Pancreas (tissue), 10 donors: ENCODE measurements at places on chromosomes 7 and 10. TPM values are rescaled to one million over a fixed set of nuclear protein-coding genes. Genes with fewer than 3 reads are reported as not detected.
A peak's percentile ranks its signal among the peaks of the same experiment; 100 is the strongest.

GRCh38 chr7:143503261-143503660 is 25.6 kb downstream of the TAS2R41 start:
- H3K27ac ChIP-seq: no peak overlapping the region
- H3K27me3 ChIP-seq: no peaks in the 10 kb centered on the region
- H3K4me1 ChIP-seq: no peaks in the 10 kb centered on the region
- H3K36me3 ChIP-seq: no peaks in the 10 kb centered on the region
- no peak overlapping the region for H3K4me3 ChIP-seq
- DNase-seq: no peak

- no peak for DNase-seq
- H3K27ac ChIP-seq: no peak overlapping the region
These were observed 31.1 kb downstream of the PCGF5 start for GRCh38 chr10:91251430-91252056.

DNA sequence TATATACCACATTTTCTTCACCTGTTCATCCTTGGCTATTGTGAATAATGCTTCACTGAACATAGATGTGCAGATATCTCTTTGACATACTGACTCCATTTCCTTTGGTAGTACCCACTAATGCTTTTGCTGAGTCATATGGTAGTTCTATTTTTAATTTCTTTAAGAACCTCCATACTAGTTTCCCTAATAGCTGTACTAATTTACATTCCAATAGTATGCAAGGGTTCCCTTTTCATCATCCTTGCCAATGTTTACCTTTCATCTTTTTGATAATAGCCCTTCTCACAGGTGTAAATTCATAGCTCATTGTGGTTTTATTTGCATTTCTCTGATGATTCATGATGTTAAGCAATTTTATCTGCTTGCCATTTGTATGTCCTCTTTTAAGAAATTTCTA is 159.9 kb downstream of the CALCR start:
- no peaks in the 10 kb centered on the region for H3K27me3 ChIP-seq
- no peak overlapping the region for H3K4me3 ChIP-seq
- H3K27ac ChIP-seq: no peak overlapping the region
- no peak for DNase-seq
- no peaks in the 10 kb centered on the region for H3K36me3 ChIP-seq

CYP3A7 gene
- polyA plus RNA-seq: 0.11 TPM

DNA sequence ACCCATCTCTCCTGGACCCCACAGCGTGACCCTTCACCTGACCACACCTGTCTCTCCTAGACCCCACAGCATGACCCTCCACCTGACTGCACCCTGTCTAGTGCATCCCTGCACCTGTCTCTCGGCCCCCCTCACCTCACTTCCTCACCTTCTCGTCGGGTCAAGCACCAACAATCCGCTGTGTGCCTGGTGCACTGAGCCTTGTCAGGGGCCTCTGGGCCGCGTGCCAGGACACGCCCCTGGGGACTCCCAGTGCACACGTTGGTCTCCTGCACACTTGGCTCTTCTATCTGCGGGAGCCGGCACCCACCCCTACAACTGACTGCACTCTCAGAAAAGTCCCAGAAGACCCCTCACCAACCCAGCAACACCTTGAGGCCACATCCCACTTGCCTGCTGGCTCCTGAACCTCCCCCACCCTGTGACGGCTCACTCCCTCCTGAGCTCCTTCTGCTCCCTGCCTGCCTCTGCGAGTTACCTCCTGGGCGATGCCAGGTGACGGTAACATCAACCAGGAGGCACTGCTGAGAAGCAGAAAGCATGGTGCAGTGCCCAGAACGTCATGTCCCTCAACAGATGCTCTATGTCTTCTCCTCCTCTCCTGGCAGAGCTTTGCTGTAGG is 147.6 kb downstream of the DIP2C start:
- H3K4me1 ChIP-seq: no peaks in the 10 kb centered on the region
- H3K27ac ChIP-seq: no peak overlapping the region
- DNase-seq: no peak
- H3K36me3 ChIP-seq: no peaks in the 10 kb centered on the region
- H3K4me3 ChIP-seq: no peak overlapping the region

SEC31B gene
- polyA plus RNA-seq: 7.1 TPM

C1GALT1 gene
- polyA plus RNA-seq: 3.2 TPM

GRCh38 chr7:151888079-151889067 is 11.5 kb upstream of the PRKAG2 start:
- DNase-seq: no peak
- H3K36me3 ChIP-seq: no peaks in the 10 kb centered on the region
- no peaks in the 10 kb centered on the region for H3K27me3 ChIP-seq
- H3K4me3 ChIP-seq: no peak overlapping the region
- no peaks in the 10 kb centered on the region for H3K4me1 ChIP-seq

GRCh38 chr7:51456-52068 is 140.8 kb upstream of the FAM20C start:
- no peaks in the 10 kb centered on the region for H3K4me1 ChIP-seq
- H3K27ac ChIP-seq: no peak overlapping the region
- no peak overlapping the region for H3K4me3 ChIP-seq
- no peaks in the 10 kb centered on the region for H3K36me3 ChIP-seq

- H3K4me1 ChIP-seq: peaks cover 30% of the 10 kb centered on the region
- no peaks in the 10 kb centered on the region for H3K36me3 ChIP-seq
- no peak for DNase-seq
- no peak overlapping the region for H3K27ac ChIP-seq
- no peaks in the 10 kb centered on the region for H3K27me3 ChIP-seq
These were observed 238.0 kb downstream of the COBL start for GRCh38 chr7:51078653-51079052.

- no peak overlapping the region for H3K4me3 ChIP-seq
- H3K36me3 ChIP-seq: no peaks in the 10 kb centered on the region
- no peak for DNase-seq
These were observed 17.5 kb downstream of the CSGALNACT2 start for GRCh38 chr10:43155741-43156140.

GRCh38 chr7:142611566-142612236 is 137.6 kb upstream of the PRSS1 start:
- H3K4me3 ChIP-seq: no peak overlapping the region
- no peaks in the 10 kb centered on the region for H3K27me3 ChIP-seq
- H3K36me3 ChIP-seq: no peaks in the 10 kb centered on the region
- no peaks in the 10 kb centered on the region for H3K4me1 ChIP-seq
- H3K27ac ChIP-seq: no peak overlapping the region
- DNase-seq: no peak

DNA sequence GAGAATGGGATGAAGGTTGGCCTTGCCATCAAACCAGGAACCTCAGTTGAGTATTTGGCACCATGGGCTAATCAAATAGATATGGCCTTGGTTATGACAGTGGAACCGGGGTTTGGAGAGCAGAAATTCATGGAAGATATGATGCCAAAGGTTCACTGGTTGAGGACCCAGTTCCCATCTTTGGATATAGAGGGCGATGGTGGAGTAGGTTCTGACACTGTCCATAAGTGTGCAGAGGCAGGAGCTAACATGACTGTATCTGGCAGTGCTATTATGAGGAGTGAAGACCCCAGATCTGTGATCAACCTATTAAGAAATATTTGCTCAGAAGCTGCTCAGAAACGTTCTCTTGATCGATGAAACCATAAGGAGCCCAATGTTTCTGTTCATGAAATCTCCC is 637 bp downstream of the RPEL1 start:
- H3K36me3 ChIP-seq: no peaks in the 10 kb centered on the region
- H3K4me1 ChIP-seq: peaks cover 6% of the 10 kb centered on the region
- DNase-seq: no peak

DNA sequence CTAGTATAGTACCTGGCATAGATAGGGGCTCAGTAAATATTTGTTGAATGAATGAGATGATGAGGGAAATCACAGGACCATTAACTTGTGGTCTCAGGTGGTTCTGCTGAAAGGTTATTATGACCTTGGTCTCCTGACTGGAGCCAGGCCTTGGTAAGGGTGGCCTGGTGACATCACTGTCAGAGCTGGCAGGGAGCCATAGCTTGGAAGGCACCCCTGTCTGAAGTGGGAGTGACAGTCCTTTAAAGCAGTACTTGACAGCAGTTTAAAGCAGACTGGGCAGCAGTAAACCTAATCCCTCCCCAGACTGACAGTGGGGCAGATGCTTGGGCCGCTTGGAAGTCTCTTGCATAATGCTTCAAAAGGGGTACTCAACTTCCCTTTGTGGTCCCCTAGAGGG is 13.4 kb downstream of the DPCD start:
- H3K36me3 ChIP-seq: no peaks in the 10 kb centered on the region
- H3K4me3 ChIP-seq: no peak overlapping the region
- DNase-seq: no peak
- no peaks in the 10 kb centered on the region for H3K27me3 ChIP-seq

DNA sequence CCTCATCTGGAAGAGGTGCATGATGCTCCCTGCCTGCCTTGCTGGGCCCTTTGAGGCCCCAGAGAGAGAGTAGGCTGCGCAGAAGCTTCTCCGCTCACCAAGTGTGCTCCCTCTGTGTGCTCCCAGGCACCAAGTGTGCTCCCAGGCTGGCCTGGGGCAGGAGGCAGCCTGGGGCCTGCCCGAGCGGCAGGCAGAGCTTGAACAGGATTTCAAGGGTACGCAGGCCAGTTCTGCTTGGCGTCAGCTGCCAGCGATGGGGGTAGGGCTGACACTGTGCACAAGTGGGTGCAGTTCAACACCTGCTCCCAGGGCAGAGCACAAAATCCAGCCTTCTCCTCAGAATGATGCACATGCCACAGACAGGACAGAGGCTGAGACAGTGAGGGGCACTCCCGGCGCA is 119.7 kb downstream of the FAM53B start:
- no peaks in the 10 kb centered on the region for H3K27me3 ChIP-seq
- H3K27ac ChIP-seq: no peak overlapping the region
- no peaks in the 10 kb centered on the region for H3K4me1 ChIP-seq

DNAJB9 gene
- polyA plus RNA-seq: 10.8 TPM

DNA sequence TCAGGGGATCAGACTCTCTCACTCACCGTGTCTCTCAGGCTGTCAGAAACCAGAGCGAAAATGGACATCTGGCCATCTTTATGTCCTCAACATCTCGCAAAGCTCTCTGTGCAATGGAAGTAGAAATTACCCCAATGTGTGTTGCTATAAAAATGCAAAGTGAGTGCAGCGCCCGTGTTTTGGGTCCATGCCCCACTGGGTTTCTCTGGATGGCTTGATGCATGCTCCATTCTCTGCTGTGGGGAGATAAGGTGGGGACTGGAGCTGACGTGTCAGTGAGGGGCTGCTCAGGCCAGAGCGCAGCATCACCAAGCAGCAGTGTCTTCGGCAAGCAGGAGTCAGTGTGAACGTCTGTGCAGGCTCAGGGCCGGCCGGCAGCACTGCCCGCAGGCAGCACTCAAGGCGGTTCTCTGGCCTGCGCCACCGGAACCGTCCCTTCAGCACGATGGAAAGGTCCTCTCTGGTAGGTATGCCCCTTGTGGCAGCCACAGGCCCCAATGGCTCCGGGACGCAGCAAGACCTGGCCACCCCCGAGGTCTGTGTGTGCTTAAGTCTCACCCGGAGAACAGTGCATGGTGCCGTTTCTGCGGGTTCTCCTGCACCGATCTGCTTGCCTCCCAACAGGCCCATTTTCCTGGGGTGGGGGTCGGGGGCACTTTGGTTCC is 30.2 kb downstream of the WDR86 start:
- H3K4me3 ChIP-seq: no peak overlapping the region
- H3K27me3 ChIP-seq: no peaks in the 10 kb centered on the region
- no peaks in the 10 kb centered on the region for H3K4me1 ChIP-seq
- DNase-seq: no peak
- no peak overlapping the region for H3K27ac ChIP-seq

- H3K27ac ChIP-seq: no peak overlapping the region
- DNase-seq: no peak
- H3K27me3 ChIP-seq: peaks cover 4% of the 10 kb centered on the region
These were observed 630.6 kb upstream of the ZWINT start for GRCh38 chr10:56991591-56992069.

HEPACAM2 gene
- 4.9 TPM for polyA plus RNA-seq

GPR15LG gene
- 0.09 TPM for polyA plus RNA-seq

GRCh38 chr7:140069298-140069949 is 6.7 kb upstream of the PARP12 start:
- DNase-seq: no peak
- H3K4me3 ChIP-seq: no peak overlapping the region
- no peaks in the 10 kb centered on the region for H3K4me1 ChIP-seq

- no peaks in the 10 kb centered on the region for H3K4me1 ChIP-seq
- no peaks in the 10 kb centered on the region for H3K36me3 ChIP-seq
- H3K4me3 ChIP-seq: no peak overlapping the region
- no peaks in the 10 kb centered on the region for H3K27me3 ChIP-seq
- no peak for DNase-seq
These were observed 2.7 kb downstream of the CALD1 start for GRCh38 chr7:134782121-134782623.

IDI2 gene
- 0.15 TPM for polyA plus RNA-seq

- no peak for DNase-seq
- H3K36me3 ChIP-seq: no peaks in the 10 kb centered on the region
- H3K27me3 ChIP-seq: no peaks in the 10 kb centered on the region
- no peaks in the 10 kb centered on the region for H3K4me1 ChIP-seq
- H3K27ac ChIP-seq: no peak overlapping the region
- no peak overlapping the region for H3K4me3 ChIP-seq
These were observed 135.9 kb downstream of the CUX1 start for GRCh38 chr7:101953248-101953819.

UCN3 gene
- 45.7 TPM for polyA plus RNA-seq

DNA sequence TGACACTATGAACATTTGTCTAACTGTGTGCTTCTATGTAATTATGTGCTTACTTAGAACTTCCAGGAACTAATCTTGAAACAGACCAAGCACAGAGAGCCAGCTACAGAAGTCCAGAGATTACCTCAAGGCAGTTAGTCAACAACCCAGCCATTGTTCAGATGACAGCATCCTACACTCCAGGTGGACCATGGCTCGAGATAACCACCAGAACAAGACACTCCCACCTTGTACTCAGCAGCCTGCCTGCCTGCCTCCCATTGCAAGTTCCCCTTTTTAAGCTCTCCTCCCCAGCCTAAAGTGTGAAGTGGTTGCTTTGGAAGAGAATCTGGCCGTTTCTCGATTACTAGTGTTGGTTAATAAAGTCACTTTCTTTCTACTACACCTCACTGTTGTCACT is 1080.6 kb upstream of the LRRN3 start:
- H3K4me1 ChIP-seq: no peaks in the 10 kb centered on the region
- H3K36me3 ChIP-seq: no peaks in the 10 kb centered on the region
- H3K27me3 ChIP-seq: no peaks in the 10 kb centered on the region
- DNase-seq: no peak

GRCh38 chr7:42263971-42264370 is 27.0 kb upstream of the GLI3 start:
- no peaks in the 10 kb centered on the region for H3K4me1 ChIP-seq
- no peaks in the 10 kb centered on the region for H3K27me3 ChIP-seq
- no peaks in the 10 kb centered on the region for H3K36me3 ChIP-seq
- peak; percentile 22 for DNase-seq
- no peak overlapping the region for H3K4me3 ChIP-seq
- no peak overlapping the region for H3K27ac ChIP-seq

- H3K27me3 ChIP-seq: no peaks in the 10 kb centered on the region
- no peaks in the 10 kb centered on the region for H3K36me3 ChIP-seq
- no peak for DNase-seq
- no peak overlapping the region for H3K4me3 ChIP-seq
- no peaks in the 10 kb centered on the region for H3K4me1 ChIP-seq
- H3K27ac ChIP-seq: no peak overlapping the region
These were observed 549.0 kb upstream of the VSTM2A start for GRCh38 chr7:53993224-53993623.

GRCh38 chr7:101547916-101548661 is 81.0 kb downstream of the MYL10 start:
- DNase-seq: no peak
- H3K4me3 ChIP-seq: no peak overlapping the region
- H3K4me1 ChIP-seq: no peaks in the 10 kb centered on the region
- no peaks in the 10 kb centered on the region for H3K36me3 ChIP-seq
- no peaks in the 10 kb centered on the region for H3K27me3 ChIP-seq
